Left forelimb (tissue), 1 donor: ENCODE measurements at places on chromosomes 16 and 17.

DNA sequence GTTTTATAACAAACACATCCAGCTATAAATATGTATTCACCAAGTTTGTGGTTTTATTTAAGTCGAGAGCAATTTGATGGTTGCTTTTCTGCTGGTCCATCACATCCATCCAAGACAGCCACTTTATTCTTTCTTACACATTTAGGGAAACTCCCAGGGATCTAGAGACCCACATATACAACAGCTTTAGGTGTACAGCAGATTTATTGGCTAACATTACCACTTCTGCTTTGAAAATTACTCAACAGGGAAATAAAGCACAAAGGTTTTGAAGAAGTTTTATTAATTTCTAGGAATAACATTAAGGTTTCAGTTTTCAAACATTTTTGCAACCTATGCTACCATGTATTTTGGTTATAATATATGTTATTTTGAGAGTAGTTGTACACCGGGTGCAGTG lies 6.9 kb downstream of the ERCC4 start:
- DNase-seq, result no peak

DNA sequence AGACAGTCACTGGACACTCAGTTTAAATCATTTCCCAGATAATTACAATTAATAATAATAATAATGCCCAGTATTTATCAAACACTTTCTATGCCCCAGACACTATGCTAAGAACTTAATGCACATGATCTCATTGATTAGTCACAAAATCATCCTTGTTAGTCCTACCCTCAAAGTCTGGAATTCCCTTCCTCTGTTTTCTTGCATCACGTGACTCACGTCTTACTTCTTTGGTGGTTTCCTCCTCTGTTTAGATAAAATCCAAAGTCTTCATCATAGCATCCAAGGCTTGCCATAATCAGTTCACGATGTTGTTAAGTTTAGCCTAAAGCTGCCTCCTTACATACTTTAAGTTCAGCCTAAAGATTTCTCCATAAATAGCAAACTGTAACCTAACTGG lies 471.9 kb downstream of the PMP22 start:
- no peak for DNase-seq

DNA sequence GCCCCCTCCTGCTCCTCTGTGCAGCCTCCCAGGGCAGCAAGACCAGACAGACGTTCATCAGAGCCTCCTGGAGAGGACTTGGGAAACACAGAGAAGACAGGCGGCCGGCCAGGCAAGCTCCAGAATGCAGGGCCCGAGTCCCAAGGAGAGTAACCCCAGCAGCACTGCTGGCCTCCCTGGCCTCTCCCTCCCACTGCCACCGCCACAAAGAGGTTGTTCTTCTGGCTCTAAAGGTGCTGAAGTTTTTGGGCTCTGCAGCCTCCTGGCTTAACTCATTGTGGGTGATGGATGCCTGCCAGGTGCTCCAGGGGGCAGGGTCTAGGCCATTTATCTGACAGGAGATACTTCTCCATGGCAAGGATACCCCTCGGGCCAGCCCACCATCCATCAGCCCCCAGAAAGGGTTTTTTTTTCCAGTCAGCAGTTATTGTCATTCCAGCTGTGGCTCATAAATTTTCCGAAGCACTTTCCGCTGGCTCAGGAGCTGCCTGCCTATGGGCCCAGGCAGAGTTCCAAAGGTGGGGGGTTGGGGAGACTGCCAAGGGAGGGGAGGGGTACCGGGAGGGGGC lies 32.0 kb upstream of the MRPS23 start:
- peak; percentile 85 for DNase-seq

DNA sequence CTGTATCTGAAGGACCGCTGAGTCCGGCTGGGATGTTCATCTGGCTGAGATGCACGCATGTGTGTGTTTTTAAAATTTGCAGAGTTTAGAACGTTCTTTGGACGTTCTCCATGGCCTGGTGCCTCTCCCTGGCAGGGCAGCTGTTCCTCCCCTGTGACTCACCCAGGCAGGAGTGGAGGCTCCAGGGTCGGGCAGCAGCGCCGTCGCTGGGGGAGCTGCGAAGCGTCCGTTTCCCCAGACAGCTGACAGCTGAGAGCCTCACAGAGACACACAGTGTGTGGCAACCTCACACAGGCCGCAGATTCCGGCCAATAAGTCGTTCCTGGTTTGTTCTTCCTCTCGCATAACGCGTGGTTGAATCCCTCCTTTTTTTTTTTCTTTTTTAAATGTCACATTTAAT lies 80.6 kb downstream of the OR1D5 start:
- peak; percentile 83 for DNase-seq

- DNase-seq, result no peak
These were observed 30.0 kb downstream of the MAPT start for GRCh38 chr17:45924332-45924820.

DNA sequence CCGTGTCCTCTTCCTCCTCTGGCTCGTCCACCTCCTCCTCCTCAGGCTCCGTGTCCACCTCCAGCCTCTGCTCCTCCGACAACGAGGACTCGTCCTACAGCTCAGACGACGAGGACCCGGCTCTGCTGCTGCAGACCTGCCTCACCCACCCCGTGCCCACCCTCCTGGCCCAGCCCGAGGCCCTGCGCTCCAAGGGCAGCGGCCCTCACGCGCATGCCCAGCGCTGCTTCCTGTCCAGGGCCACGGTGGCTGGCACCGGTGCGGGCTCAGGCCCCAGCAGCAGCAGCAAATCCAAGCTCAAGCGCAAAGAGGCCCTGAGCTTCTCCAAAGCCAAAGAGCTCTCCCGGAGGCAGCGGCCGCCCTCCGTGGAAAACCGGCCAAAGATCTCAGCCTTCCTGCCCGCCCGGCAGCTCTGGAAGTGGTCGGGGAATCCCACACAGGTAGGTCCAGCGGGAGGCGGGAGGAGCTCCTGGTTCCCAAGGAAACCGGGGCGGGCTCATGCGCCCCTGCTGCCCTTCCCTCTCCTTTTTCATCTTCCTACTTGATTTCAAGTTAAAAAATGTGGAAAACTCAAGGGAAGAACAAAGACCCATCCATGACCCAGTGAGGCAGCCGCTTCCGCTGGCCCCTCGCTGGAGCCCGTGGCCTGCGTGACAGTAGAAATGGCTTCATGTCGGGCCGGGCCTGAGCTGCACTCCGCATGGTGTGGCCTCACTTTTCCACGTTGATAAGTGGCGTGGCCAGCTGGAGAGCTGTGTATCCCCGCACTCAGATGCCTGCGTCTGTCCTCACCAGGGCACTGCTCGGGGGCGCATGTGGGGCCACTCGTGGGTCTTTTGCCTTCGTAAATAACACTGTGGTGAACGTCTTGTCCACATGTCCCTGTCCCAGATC lies 50.7 kb downstream of the ACTG1 start:
- no peak for DNase-seq

DNA sequence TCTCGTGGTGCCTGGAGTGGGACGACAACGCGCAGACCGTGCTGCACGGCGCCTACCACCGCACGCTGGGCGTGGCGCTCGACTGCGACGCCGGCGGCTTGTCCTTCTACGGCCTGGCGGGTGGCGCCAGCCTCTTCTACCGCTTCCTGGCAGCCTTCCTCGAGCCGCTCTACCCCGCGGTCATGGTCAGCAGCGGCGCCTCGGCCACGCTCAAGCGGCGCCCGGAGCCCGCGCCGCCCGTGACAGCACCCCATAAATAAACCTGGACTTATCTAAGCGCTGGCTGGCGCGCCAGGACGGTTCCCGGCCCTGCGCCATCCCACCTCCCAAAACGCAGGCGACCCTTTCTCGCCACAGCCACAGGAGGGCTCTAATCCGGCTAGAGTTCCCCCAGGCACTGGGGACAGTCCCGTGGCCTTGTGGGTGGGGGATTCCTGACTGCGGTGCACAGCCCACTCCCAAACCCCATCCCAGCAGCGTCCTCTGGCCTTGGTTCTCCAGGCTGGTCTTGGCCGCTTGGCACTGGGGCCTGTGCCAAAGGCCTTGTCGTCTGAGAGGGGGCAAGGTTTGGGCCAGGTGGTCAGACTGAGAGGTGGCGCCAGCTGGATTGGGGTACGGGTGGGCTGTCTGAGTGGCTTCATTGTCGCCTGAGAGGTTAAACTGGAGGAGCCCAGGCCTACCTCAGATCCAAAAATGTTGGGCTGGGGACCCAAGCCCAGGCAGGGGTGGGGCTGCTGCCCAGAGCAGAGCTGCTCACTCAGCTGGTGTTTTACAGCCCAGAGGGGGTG lies 10.1 kb upstream of the SLC16A5 start:
- DNase-seq, result no peak

DNA sequence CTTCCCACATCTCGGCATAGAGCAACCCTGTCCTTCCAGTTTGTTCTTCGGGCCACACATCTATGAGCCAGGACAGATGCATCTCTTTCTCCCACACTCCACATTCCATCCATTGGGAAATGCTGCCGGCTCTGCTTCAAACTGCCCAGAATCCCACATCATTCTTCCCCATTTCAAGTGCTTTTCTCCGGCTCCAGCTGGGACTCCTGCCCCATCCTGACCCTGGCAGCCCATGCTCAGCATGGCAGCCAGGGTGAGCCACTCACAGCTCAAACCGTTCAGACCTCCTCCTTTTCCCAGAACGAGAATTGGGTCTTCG lies 132.8 kb upstream of the SDK2 start:
- no peak for DNase-seq

DNA sequence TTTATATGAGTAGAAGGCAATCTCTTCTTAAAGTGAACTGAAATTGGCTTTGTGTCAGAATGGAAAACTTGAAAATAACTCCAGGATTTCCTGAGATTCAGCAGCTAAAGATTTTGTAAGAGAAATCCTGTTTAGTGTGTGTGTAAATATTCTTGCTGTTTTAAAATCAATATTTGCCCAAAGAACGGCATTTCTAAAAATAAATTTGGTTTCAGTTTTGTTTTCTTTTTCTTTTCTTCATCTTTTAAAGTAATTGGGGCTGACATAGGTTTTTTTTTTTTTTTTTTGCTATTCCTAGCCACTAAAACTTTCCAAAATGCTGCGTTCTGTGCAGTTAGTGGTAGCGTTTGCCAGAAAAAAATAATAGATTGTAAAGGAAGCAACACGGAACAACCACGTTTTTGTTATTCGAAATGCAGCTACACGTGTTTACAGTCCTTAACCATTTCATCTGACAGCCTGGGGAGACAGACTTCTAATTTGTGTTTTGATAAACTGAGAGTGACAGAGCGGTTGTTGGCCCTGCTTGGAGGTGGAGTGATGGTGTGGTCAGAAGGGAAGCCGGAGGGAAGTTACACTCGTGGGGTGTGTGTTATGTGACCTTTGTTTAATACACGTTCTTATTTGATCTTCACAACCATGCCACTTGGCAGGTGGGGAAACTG lies 21.6 kb upstream of the SMPD3 start:
- no peak for DNase-seq

DNA sequence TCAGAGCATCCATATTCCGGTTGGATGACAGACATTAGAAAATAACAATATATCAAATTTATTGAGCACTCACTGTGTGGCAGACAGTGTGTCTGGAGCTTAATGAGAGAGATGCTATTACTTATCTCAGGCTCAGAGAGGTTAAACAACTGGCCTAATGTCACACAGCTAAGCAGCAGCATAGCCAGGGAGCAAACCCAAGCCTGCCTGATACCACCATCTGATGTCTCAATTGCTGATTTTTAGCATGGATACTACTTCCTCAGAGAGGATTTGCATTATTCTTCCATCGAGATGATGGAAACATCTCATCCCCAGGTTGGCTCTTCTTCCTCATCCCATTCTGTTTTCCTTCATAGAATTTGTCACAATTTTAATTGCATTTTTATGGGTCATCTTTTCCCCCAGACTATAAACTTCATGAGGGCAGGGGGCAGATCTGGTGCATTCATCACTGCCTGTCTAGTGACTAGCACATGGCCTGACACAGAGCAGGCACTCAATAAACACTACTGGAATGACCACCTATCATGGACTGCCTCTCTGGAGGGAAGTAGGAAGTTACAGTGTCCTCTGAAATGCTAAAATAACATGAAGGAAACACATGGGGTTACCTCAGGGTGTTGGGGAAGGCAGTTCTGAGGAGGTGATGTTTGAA lies 344.8 kb upstream of the CCL2 start:
- no peak for DNase-seq

DNA sequence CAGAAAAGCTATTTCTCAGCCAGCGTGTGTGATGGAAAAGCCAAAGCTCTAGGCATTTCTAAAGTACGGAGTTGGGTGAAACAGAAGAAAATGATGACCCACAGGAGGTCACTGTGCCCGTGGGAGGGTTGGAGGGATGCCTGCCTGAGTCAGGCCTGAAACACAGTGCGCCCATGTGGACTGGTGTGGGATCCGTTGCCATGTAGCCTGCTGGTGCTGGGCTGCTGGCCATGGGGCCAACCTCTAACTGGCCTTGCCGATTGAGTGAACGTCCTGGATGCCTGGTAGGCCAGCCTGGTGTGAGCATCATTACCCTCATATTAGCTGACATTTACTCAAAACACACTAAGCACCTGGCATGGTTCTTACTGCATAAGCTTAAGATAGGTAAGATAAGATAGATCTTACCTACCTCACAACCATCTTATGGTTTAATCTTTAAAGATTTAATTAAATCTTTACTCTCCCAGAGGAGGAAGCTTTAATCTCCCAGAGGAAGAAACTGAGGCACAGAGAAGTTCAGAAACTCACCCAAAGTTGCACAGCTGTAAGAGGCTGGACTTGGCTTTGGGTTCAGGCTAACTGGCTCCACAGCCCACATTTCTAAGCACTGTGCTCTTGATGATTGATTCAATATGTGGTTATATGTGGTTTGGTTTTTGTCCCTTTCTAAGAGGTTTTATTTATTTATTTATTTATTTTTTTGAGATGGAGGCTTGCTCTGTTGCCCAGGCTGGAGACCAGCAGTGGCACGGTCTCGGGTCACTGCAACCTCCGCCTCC lies 15.7 kb downstream of the MGAT5B start:
- DNase-seq, result no peak

DNA sequence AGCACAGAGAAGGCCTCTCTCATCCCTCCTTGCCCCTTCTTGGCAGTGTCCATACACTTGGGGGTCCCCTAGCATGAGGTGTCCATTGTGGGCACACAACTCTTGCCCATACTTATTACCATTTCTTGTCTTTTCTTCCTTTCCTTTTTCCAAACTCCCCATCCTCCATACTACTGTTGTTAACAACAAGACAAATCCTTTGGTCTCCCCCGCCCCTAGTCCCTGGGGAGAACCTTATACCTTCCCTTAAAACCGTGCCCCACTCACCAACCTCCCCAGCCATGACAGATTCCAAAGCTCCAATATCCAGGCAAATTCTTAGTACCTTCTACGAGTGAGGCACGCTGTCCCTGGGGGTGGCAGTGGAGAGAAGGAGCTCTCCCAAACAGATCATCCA lies 82.9 kb downstream of the GAS7 start:
- DNase-seq, result no peak

DNA sequence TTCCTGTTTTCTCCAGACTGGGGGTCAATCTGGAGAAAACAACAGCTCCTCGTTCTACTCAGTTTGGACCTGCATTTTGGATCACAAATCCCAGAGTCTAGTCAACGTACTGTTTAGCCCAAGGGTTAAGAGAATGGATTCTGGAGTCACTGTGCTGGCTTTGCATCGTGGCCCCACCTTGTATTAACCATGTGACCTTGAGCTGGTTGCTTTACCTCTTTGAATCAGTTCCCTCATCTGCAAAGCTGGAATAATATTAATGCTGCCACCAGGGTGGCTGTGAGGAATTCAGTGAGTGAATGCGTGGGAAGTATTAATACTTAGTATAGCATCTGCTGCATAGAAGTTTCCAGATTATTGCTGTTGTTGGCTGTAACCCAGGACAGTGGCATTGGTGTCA lies 11.3 kb upstream of the DHRS7C start:
- no peak for DNase-seq
